ENCODE measurements at places on chromosomes 11 and 22.

- H3K4me3 ChIP-seq, result no peak overlapping the region
- H3K36me3 ChIP-seq, result no peaks in the 10 kb centered on the region
- H3K27me3 ChIP-seq, result no peaks in the 10 kb centered on the region
- no peak overlapping the region for H3K27ac ChIP-seq
- DNase-seq, result no peak
Measured at GRCh38 chr11:78838417-78838816, 263.8 kb upstream of the NARS2 start.

DNA sequence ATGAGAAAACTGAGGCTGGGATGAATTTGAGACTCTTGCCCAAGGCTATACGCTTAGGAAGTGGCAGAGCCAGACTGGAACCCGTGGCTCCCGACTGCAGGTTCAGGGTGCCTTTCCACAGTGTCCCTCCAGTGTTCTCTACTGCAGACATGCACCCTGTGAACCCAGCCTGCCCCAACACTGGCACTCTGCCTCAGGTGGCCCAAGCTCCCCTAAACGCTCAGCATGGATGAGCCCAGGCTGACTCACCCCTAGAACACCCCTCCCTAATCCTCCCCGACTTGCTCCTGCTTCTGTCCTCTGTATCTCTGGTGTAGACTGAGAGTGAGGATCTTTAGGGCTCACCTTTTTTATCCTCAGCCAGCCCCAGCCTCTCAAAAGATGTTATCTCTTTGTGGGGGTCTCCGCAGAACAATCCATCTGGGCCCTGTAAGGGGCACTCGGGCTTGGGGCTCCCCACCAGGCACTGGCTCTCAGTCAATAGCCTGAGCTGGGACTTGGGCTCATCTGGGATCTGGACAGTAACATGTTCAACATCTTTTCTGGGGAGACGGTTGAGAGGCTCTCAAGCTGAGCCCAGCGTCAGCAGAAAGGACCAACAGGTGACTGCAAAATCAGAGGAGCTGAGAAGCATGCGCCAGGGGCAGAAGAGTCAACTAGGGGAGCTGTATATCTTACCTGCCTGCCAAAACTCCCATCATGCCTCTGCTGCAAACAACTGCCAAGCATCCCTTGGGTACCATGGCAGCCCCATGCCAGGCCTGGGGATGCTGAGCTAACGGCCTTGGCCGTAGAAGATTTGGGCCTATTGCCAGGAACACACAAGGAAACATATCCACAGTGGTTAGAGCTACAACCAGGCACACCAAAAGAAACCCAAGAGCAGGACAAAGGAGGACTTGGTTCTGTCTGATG, 176.2 kb downstream of the BUD13 start:
- H3K27ac ChIP-seq, result no peak overlapping the region
- H3K4me3 ChIP-seq, result no peak overlapping the region
- DNase-seq, result no peak
- no peaks in the 10 kb centered on the region for H3K36me3 ChIP-seq
- H3K4me1 ChIP-seq, result no peaks in the 10 kb centered on the region

GRCh38 chr11:122524898-122525297, 130.6 kb upstream of the UBASH3B start:
- H3K4me3 ChIP-seq, result no peak overlapping the region
- DNase-seq, result no peak
- H3K36me3 ChIP-seq, result no peaks in the 10 kb centered on the region
- no peak overlapping the region for H3K27ac ChIP-seq

GRCh38 chr22:41124086-41124485, 31.7 kb downstream of the EP300 start:
- H3K27ac ChIP-seq, result no peak overlapping the region
- H3K4me3 ChIP-seq, result no peak overlapping the region
- DNase-seq, result no peak
- no peaks in the 10 kb centered on the region for H3K27me3 ChIP-seq

DNA sequence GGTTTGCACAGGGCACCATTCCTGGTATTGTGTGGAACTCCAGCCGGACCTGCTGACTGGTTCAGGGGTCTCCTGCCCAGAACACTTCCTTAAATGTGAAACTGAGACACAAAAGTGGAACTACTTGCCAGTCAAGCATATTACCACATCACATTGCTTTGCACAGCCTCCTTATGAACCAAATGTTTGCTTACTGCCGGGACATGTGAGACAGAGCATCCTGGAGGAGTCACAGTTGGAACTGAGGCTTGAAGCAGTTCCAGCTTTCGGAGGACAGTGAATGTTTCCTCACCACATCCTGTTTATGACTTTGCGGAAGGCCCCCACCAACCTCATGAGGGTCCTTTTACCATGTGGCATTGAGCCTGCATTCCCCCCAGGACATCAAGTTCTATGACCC, 105.8 kb upstream of the ARHGAP42 start:
- no peak overlapping the region for H3K27ac ChIP-seq
- no peaks in the 10 kb centered on the region for H3K36me3 ChIP-seq
- peaks cover 13% of the 10 kb centered on the region for H3K4me1 ChIP-seq
- H3K27me3 ChIP-seq, result no peaks in the 10 kb centered on the region
- DNase-seq, result no peak
- H3K4me3 ChIP-seq, result no peak overlapping the region

DNA sequence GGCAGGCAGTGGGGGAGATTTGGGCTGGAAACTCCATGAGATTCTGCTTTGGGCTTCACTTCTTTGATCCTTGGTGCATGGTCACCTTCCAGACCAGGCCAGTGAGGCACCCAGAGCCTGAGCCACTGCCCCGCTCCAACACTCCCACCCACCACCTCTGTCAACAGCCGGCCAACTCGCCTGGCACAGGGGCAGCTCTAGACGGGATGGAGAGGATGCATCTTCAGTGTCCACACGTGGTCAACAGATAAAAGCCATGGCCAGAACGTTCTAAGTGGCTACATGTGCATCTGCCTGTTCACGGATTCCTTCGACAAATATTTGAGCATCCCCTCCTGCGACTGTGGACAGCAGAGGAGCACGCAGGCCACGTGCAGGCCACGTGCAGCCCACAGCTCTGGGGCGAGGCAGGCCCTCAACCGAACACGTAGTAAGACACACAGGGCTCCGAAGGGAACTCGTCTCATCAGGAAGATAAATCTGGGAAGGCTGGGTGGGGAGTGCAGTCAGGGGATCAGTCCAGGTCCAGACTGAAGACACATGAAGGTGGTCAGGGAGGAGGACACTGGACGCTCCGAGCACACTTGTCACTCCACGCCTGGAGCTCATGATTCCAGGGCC, 1.2 kb downstream of the LRRC56 start:
- H3K4me1 ChIP-seq, result peaks cover 25% of the 10 kb centered on the region
- H3K27ac ChIP-seq, result no peak overlapping the region
- H3K4me3 ChIP-seq, result no peak overlapping the region
- H3K36me3 ChIP-seq, result peaks cover 3% of the 10 kb centered on the region
- H3K27me3 ChIP-seq, result no peaks in the 10 kb centered on the region
- DNase-seq, result no peak

GRCh38 chr11:9565822-9566560, 7.5 kb upstream of the WEE1 start:
- peak overlapping the region; percentile 94 for H3K27ac ChIP-seq
- H3K4me1 ChIP-seq, result peaks cover 47% of the 10 kb centered on the region
- H3K4me3 ChIP-seq, result no peak overlapping the region
- H3K27me3 ChIP-seq, result no peaks in the 10 kb centered on the region
- no peaks in the 10 kb centered on the region for H3K36me3 ChIP-seq
- peak; percentile 94 for DNase-seq

DNA sequence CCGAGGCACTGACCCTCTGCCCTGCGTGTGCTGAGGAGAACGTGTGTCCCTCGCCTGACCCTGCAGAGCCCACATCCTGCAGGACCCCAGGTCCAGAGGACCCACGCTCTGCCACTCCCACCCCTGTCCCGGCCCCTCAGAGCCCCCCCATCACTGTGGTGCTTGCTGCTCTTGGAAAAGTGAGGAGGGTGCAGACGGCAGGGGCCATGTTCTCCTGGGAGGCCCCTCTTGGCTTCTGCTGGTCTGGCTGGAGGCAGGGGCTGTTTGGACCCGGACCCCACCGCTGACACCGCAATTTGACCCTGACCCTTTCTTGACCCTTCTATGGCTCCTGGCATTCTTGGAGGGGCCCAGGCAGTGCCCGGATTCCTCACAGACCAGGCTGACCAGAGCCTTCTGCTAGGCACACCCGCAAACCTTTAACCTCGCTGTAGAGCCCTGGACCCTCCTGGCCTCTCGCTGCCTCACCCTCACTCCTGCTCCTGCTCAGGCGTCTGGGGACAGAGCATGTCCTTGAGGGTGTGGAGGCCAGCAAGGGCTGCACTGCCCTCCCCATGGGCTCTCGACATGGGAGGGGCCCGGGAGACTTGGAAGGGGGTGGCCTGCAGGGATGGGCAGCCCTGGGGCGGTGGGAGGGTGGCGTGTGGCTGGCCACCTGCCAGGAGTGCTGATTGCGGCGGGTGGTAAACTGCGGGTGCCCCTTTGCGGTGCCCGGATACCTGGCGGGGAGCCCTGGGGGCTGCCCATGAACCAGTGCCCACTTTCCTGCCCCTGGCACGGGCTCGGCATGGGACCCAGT, 37.0 kb upstream of the MUC5AC start:
- H3K27ac ChIP-seq, result no peak overlapping the region
- DNase-seq, result no peak
- peaks cover 3% of the 10 kb centered on the region for H3K27me3 ChIP-seq
- no peaks in the 10 kb centered on the region for H3K4me1 ChIP-seq
- H3K36me3 ChIP-seq, result no peaks in the 10 kb centered on the region

DNA sequence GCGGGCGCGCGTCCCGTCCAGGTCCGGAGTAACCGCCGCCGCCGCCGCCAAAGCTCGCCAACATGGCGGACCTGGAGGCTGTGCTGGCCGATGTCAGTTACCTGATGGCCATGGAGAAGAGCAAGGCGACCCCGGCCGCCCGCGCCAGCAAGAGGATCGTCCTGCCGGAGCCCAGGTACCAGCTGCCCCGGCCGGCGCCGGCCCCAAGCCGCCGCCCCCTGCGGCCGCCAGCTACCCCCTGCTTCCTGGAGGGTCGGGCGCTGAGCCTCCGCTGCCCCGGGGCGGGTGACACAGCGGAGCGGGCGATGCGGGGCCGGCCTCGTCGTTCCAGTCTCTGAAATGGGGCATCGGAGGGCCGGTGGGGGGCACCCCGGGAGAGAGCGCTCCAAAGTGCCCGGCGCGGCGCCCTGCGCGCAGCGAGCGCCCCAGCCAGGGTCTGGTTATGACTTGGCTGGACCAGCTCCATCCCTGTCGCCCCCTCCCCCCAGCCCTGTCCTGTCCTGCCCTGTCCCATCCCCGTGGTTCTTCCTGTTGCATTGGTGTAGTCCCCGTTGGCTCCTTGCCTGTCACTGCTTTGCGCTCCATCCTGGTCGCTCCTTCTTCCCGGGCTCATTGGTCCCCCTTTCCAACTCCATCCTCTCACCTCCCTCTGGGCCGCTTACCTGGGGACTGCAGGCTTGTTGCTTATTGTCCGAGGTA, 653 bp downstream of the GRK3 start:
- H3K27ac ChIP-seq, result peak overlapping the region; percentile 74
- peaks cover 23% of the 10 kb centered on the region for H3K4me1 ChIP-seq
- no peaks in the 10 kb centered on the region for H3K36me3 ChIP-seq
- DNase-seq, result no peak
- no peaks in the 10 kb centered on the region for H3K27me3 ChIP-seq

DNA sequence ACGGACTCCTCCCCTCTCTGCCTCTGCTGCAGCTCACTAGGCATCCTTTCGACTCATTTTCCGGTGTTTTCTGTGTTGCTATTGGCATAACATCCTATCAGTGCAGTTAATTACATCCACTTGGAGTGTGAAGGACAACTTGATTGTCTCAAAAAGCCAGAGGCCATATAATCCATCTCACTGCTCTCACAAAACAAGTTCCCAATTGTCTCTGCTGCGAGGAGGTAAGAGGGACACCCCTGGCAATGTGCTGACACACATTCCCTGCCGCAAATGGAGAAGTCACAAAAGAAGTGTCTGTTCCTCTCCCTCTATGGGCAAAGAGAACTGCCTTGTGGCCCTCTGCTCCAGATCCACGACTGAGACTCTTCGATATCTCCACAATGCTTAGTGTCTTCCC, 618.4 kb downstream of the OPCML start:
- H3K4me1 ChIP-seq, result no peaks in the 10 kb centered on the region
- no peak overlapping the region for H3K27ac ChIP-seq
- DNase-seq, result peak; percentile 74
- no peaks in the 10 kb centered on the region for H3K27me3 ChIP-seq
- H3K4me3 ChIP-seq, result no peak overlapping the region
- no peaks in the 10 kb centered on the region for H3K36me3 ChIP-seq

GRCh38 chr11:111729831-111730311, 36.3 kb downstream of the PPP2R1B start:
- DNase-seq, result no peak
- H3K36me3 ChIP-seq, result peaks cover 20% of the 10 kb centered on the region
- no peak overlapping the region for H3K4me3 ChIP-seq
- no peaks in the 10 kb centered on the region for H3K27me3 ChIP-seq
- peak overlapping the region; percentile 66 for H3K27ac ChIP-seq

GRCh38 chr22:27540656-27541396, 260.7 kb downstream of the MN1 start:
- H3K27ac ChIP-seq, result no peak overlapping the region
- H3K27me3 ChIP-seq, result no peaks in the 10 kb centered on the region

GRCh38 chr11:67351275-67352005, 1.9 kb downstream of the POLD4 start:
- no peaks in the 10 kb centered on the region for H3K27me3 ChIP-seq
- H3K36me3 ChIP-seq, result no peaks in the 10 kb centered on the region
- H3K4me1 ChIP-seq, result peaks cover 65% of the 10 kb centered on the region
- no peak for DNase-seq
- H3K4me3 ChIP-seq, result no peak overlapping the region
- H3K27ac ChIP-seq, result peak overlapping the region; percentile 96

GRCh38 chr11:31817054-31817620, 6.0 kb upstream of the PAX6 start:
- no peak overlapping the region for H3K27ac ChIP-seq
- no peaks in the 10 kb centered on the region for H3K36me3 ChIP-seq
- no peak for DNase-seq
- H3K4me3 ChIP-seq, result peak overlapping the region; percentile 31
- peaks cover 35% of the 10 kb centered on the region for H3K27me3 ChIP-seq

- H3K4me1 ChIP-seq, result peaks cover 85% of the 10 kb centered on the region
- H3K27ac ChIP-seq, result peak overlapping the region; percentile 93
- H3K4me3 ChIP-seq, result peak overlapping the region; percentile 50
- H3K36me3 ChIP-seq, result no peaks in the 10 kb centered on the region
- DNase-seq, result no peak
- H3K27me3 ChIP-seq, result no peaks in the 10 kb centered on the region
Measured at GRCh38 chr22:42644422-42645340, 4.3 kb upstream of the ATP5MGL start.

All from esophagus muscularis mucosa (tissue), 4 donors.